ENCODE measurements at places on chromosomes 13 and 19.
A peak's percentile ranks its signal among the peaks of the same experiment; 100 is the strongest.

DNA sequence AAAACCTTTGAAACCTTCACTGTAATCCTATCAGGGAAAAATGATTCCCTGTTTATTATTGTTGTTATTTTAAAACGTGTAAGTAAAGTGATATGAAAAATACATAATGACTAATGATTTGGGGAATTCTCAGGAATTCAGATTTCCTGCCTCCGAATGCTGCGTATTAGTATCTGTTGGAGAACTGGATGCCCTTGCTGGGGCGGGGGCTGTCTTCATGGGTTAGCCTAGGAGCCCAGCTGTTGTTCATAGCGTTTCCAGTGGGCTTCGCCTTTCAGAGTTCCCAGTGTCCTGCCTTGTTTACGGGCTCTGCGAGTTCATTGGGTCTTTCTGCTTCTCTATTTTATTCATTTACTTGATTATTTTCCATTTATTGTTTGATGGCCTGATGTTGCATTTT is 18.4 kb downstream of the NAXD start:
- DNase-seq: no peak

GRCh38 chr13:60318186-60318585 is 78.8 kb upstream of the TDRD3 start:
- DNase-seq: no peak

- no peak for DNase-seq
Measured at GRCh38 chr19:7654401-7654800, 14.4 kb upstream of the RETN start.

- DNase-seq: peak; percentile 85
Measured at GRCh38 chr19:47573071-47574026, at the start of gene ZNF541. TSS of gene ZNF541 (minus strand) at chr19:47573148. CDS start at chr19:47555856, 17,292 bp downstream.

DNA sequence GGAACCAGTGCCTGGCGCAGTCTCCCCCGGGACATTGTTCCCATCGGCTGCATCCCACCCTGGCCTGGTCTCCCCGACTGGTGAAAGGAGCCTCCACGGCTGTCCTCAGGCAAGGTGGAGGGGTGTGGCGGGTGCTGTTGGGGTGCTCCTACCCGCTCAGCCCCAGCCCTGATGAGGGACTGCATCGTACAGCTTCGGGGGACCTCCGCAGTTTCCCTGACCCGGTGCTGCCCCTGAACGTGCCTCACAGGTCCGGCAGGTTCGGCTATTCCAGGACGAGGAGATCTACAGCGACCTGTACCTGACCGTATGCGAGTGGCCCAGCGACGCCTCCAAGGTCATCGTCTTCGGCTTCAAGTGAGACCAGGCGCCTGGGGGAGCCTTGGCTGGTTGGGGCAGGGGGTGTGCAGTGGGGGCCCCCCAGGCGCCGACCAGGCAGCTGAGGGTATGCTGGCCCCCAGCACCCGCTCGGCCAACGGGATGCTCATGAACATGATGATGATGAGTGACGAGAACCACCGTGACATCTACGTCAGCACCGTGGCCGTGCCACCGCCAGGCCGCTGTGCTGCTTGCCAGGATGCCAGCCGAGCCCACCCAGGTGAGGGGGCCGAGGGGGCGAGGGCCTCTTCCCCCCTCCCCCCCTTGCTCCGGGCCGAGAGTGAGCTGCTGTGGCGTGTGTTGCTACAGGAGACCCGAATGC is 3.5 kb downstream of the DCAF15 start:
- no peak for DNase-seq
